ENCODE measurements at places on chromosomes 11 and 22.

GRCh38 chr11:121109471-121109870, 8.4 kb downstream of the TECTA start:
- no peak for DNase-seq

GRCh38 chr11:78499971-78500370, 74.7 kb downstream of the NARS2 start:
- DNase-seq = no peak

GRCh38 chr11:86955111-86955360, 159 bp downstream of the FZD4 start:
- no peak for DNase-seq

- DNase-seq = no peak
Measured at GRCh38 chr22:35842954-35843353, 125.3 kb downstream of the APOL5 start.

DNA sequence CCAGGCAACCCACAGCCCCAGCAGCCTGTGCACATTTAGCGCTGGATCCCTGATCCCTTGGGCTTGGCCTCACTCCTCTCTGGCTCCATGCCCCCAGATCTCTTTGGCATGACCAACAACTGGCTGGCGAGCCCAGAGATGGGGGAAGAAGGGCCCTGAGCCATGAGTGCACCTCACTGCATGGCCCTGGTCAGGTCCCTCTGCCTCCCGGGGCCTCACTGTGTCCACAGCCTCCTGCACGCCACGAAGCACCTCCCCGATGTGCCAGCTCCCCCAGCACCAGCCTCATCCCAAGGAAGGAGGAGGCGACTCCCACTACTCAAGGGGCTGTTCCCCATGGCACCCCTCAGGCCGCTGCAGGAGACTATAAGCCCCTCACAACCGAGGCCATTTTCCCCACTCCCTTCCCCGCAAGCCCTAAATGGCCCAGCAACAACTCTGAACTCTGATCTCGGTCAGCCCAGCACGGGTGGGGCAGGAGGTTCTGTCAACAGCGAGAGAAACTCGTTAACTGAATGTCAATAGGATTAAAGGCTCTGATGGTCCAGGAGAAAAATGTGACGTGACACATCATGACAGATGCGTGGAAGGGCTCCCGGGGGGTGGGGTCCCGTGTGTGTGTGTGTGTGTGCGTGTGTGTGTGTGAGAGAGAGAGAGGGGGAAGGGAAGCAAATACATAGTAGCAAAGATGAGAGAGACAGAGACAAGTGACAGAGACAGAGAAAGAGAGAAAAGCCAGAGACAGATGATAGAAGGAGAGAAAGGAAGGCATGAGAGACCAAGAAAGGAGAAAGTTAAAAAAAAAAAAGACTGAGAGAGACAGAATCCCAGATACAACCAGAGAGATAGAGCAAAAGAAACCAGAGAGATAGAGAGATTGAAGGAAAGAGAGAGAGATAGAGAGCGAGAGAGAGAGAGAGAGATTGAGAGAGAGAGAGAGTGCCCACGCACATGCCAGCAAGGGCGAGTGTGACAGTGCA, 28.4 kb upstream of the SYT7 start:
- DNase-seq = no peak

GRCh38 chr11:128210148-128210940, 377.0 kb downstream of the ETS1 start:
- no peak for DNase-seq

DNA sequence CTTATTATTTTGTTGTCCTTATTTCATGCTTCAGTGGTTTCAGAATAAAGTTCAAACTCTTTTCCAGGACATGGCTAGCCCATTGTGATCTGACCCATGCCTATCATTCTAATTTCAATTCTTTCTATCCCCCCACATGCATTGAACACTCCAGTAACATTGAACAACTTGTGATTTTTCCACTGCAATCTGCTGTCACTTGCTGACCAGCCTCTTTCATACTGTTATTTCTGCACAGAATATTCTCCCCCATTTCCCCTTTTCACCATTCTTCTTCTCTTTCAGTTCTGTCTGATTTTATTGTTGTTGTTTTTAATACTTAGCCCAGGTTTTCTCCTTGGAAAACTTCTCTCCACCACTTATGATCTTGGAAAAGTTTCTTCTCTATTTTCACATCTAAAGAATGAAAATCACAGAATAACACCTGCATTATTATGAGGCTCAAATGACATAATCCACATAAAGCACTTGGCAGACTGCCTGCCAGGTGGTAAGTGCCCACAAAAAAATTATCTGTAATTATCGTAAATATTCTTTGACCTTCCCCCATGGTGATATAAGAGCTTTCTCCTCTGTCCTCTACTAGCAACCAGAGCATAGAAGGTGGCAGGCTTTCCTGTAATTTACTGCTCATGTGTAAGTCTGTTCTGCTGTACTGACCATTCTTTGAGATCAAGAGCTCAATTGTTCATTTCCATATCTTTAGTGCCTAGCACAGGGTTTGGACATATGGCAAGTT, 51.9 kb upstream of the EED start:
- DNase-seq = no peak

DNA sequence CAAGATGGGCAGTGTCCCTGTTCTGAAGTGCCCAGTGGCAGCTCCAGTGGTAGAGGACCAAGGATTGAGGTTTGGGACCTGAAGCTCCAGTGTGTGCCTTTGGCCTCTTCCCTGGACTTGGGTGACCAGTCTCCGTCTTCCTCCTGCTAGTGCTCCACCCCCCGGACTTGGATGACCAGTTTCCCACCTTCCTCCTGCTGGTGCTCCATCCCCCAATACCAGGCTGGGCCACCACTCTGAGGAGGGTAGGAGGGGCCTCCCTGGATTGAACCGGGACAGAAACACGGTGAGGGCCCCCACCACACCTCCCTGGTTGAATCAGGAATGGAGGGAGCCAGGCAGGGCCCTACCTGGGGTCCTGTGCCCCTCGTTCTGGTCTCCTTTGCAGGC, 10.9 kb upstream of the NEAT1 start:
- DNase-seq = no peak

GRCh38 chr22:47928631-47929030, 1166.2 kb downstream of the TBC1D22A start:
- DNase-seq = no peak

DNA sequence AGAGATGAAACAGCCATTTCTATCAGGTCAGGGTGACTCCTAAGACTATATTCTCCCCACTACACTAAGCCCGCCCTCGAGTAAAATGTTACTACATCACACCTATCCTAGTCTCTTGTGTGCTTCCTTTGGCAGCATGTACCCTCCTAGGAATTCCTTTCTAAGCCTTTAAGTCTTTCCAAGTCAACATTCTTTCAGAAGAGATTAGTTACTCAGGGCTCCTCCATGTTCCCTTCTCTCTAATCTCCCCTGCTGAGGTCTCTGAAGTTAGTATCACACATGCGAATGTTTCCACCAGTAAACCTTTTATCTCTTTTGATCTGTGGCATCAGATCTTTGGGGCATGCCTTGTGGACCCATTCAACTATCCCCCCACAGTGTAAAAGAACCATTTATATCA, 873.7 kb upstream of the FAT3 start:
- no peak for DNase-seq

- no peak for DNase-seq
Measured at GRCh38 chr11:123822599-123822998, 16.4 kb upstream of the OR6M1 start.

DNA sequence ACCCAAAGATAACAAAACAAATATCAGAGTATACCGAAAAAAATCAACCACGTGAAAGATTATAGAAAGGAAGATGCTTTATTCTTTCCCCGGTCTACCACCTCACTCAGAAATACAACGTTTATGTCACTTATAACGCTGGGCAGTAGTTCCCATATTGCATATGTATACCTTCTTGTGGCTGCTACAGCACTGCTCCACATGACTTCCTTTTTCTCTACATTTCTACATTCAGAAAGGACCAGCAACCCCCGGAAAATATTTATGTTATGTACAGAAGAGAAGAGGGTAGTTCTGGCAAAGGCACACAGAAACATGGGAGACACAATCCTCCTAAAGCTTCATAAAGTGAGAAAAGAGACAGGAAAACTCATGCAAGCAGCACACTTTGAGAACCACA, 56.8 kb downstream of the MTMR2 start:
- DNase-seq = no peak

DNA sequence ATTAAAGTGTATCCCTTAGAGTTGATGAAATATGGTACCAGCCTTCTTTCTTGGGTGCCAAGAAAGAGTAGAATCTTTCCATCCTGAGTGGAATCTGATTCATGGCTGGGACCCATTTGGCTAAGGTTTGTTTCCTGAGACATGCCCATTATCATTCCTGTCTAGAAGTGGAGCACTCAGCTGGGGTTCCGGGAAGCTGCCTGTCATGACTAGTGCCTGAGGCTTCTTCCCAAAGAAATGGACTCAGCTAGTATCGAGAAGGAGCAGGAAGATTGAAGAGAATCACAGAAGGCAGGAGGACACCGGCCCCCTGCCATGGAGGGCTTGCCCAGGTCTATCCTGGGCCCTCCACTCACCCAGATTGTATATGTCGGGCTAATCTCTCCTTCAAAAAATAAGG, 57.6 kb downstream of the KREMEN1 start:
- DNase-seq = no peak

DNA sequence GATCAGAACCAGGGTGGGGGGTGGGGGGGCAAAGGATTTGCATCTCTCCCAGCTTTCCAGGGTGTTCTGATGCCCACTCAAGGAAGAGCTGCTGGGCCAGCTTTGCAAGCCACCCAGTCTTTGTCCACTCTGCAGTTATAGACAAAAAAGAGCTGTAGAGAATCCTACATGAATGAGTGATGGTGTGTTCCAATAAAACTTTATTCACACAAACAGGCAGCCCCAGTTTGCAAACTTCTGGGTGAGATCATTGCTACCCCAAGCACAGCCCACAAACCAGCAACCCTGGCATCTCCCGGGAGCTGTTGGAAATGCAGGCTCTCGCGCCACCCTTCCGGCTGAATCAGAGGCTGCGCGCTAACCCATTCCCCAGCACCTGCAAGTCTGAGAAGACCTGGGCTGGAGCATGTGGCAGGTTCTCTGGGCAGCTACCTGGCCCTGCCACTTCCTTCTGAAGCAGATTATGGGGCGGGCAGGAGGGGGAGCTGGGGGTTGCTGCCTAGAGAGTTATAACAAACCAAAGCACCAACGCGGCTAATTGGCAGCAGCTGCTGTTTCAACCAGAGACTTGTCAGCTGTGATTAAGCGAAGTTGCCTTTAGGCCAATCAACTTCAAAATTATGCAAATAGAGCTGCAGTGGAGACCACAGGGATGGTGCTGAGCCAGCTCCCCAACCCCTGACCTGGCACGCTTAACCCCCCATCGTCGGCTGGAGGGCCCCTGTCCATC, 3.8 kb upstream of the SHISAL1 start:
- no peak for DNase-seq

GRCh38 chr11:134657631-134658030, 245.6 kb upstream of the B3GAT1 start:
- no peak for DNase-seq

- no peak for DNase-seq
Measured at GRCh38 chr22:28978863-28979796, 82.5 kb downstream of the C22orf31 start.

DNA sequence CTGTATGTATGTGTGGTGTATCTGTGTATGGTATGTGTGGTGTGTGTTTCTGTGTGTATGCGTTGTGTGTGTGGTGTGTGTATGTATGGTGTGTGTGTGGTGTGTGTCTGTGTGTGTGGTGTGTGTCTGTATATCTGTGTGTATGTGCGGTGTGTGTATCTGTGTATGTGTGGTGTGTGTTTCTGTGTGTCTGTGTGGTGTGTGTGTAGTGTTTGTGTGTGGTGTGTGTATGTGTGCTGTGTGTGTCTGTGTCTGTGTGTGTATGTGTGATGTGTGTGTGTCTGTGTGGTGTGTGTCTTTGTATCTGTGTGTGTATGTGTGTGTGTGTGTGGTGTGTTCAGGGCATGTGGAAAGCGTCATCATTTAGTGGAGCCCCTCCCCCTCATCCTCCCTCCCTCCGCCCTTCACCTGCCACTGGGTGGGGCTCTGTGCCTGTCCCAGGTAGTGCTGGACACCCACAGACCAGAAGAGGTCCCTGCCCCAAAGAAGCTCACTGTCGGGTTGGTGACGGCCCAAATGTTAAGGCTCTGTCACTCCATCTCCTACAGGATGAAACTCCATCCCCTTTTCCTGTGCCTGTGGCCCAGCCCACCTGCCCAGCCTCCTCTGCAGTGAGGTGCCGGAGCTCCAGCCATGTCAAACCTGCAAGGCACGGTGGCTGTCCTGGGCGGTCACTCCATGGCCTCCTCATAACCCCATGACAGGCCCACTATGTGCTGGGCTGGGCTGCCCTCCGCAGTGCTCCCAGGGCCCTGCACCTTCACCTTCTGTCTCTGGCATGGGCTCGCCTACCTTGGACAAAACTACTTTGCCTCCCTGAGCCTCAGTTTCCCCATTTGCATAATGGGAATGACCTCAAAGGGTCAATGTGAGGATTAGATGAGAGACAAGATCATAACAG, 23.4 kb upstream of the SHISAL1 start:
- DNase-seq = no peak

DNA sequence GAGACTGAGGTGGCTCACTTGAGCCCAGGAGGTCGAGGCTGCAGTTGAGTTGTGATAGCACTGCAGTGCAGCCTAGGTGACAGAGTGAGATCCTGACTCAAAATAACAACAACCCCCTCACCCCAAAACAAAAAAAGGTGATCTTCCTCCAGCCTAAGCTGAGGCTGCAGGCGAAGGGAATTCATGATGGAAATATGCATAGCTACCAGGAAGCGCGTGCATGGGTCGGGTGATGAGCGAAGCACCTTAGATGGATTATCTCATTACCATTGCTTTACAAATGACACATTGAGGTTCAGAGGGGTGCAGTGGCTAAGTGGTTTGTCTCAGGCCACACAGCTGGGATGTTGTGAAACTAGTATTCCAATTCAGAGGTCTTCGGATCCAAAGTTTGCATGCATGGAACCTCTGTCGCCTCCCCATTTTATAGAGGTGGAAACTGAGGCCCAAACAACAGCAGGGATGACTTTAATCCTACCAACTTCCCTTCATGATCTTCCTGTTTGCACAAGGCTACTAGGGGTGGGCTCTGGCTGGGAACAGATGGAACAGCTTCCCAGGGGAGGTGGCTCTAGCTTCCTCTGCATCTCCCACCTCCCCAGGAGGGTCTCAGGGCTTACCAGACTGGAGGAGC, 4.6 kb downstream of the SLC29A2 start:
- DNase-seq = no peak

- no peak for DNase-seq
Measured at GRCh38 chr11:17371614-17372013, 16.8 kb downstream of the KCNJ11 start.

GRCh38 chr11:129224538-129224937, 32.4 kb upstream of the ARHGAP32 start:
- no peak for DNase-seq

- DNase-seq = no peak
Measured at GRCh38 chr22:42768385-42769035, 47.8 kb upstream of the A4GALT start.

Measured in activated T-cell treated with anti-CD3 and anti-CD28 coated beads, Interleukin-2, amount 50 U/mL, for 4 hours (primary cell).